Hair follicular keratinocyte (primary cell): ENCODE measurements at places on chromosomes 7 and 10. TPM values are rescaled to one million over a fixed set of nuclear protein-coding genes. Genes with fewer than 3 reads are reported as not detected.

DMBT1 gene
- 0.08 and 0.27 TPM in 2 replicates for total RNA-seq

FAM20C gene
- 29.5 and 45.1 TPM in 2 replicates for total RNA-seq

TMEM273 gene
- not detected in 2 replicates for total RNA-seq

GIMAP4 gene
- total RNA-seq: not detected in 2 replicates

SPRN gene
- total RNA-seq: 0.16 TPM in 1 of 2 replicates, not detected in the other
